NCI-H748 treated with DMSO at 0.1 percent for 48 hours (cell line): ENCODE measurements at places on chromosomes 4 and X.

DNA sequence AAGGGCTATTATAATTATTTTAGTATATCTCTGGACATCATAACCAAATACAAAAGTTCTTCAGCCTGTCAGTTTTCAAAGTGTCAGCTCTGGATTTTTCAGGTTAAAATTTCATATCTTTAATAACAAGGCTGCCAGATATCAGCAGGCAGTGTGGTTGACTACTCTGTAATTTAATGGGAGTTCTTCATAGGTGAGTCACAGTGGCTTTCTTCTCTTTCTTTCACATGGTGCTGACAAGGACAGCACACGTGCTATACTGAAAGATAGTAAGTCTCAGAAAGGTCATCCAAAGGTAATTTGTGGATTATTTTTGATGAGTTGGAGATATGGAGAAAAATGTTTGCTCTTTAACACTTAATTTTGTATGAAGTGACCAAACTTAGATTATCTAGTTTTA, 43.2 kb downstream of the GALNT7 start:
- no peak for DNase-seq

DNA sequence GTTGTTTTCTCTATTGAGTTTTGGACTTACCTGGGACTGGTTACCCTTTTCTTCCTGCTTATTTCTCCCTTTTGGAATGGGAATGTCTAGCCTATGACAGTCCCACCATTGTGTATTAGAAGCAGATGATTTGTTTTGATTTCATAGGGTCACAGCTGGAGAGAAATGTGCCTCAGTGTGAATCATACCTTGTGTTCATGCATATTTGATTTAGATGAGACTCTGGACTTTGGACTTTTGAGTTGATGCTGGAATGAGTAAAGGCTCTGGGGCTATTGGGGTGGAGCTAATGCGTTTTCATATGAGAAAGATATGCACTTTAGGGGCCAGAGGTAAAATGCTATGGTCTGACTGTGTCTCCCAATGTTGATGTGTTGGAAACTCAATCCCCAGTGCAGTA, 30.5 kb upstream of the TEX13C start:
- DNase-seq = no peak

DNA sequence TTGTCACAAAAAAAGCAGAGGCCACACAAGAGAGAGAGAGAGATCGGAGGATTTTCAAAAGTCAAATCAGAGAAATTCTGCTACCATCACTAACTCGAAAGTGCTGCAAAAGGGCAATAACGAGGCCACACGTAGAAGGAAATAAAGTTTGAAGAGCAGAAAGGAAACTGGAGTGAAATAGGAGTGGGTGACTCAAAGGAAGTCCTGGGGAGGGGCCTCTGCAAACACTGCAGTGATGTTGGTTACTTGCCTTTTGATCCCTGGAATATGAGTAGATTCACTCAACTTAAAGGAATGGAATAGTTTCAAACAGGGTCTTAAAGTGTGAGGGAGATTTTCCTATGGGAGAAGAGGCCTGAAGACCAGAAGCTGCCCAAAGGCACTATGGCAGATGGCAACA, 663.4 kb upstream of the LCORL start:
- DNase-seq = no peak

- no peak for DNase-seq
These were observed 67.4 kb downstream of the DMP1 start for GRCh38 chr4:87717276-87718031.

DNA sequence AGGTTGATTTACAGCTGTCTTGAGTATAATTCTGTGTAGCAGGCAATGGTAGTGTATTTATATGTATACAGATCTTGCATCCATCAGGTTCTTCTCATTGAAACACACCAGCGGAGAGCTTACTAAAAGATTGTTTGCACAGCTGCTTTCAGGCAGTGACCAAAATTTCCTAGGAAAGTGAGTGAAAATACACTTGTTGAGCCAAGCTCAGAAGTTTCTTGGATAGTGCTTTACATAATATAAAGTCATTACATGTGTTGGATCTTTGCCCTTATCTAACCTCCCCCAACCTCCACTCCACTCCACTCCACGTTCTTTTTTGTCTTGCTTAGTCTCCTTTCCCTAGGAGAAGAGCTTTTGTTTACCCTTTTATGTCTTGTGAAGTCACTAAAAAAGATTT, 34.1 kb downstream of the CNKSR2 start:
- no peak for DNase-seq

DNA sequence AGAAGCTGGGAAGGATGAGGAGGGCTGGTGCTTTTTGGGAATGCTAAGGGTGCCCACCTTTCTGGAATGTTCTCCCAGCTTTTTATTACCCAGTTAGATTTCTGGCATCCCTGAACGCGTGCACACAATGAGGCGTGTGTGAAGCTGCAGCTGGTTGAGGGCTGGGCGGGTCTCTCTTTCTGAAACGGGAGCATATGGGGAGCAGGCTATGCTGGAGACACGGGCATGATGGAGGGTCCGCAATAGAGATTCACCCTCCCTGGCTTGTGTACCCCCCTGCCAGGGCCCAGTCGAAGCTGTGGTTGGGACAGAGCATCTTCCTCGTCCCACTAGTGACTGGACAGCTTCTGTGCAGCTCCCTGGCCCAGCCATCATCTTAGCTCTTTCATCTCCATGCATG, 8.5 kb downstream of the NSG1 start:
- DNase-seq = no peak

GRCh38 chr4:20354120-20354519, 102.4 kb downstream of the SLIT2 start:
- no peak for DNase-seq

- DNase-seq = no peak
These were observed 980 bp upstream of the GIMD1 start for GRCh38 chr4:106369456-106370060.

GRCh38 chr4:182562350-182562749, 319.1 kb downstream of the TENM3 start:
- no peak for DNase-seq
